Stimulated activated CD4-positive, alpha-beta T cell treated with anti-CD3 and anti-CD28 coated beads, Interleukin-2, amount 100 ng/mL, for 24 hours (primary cell): ENCODE measurements at places on chromosomes 7 and 10.
A peak's percentile ranks its signal among the peaks of the same experiment; 100 is the strongest.

GRCh38 chr7:159126311-159127260 is 18.1 kb downstream of the VIPR2 start:
- no peak for DNase-seq

DNA sequence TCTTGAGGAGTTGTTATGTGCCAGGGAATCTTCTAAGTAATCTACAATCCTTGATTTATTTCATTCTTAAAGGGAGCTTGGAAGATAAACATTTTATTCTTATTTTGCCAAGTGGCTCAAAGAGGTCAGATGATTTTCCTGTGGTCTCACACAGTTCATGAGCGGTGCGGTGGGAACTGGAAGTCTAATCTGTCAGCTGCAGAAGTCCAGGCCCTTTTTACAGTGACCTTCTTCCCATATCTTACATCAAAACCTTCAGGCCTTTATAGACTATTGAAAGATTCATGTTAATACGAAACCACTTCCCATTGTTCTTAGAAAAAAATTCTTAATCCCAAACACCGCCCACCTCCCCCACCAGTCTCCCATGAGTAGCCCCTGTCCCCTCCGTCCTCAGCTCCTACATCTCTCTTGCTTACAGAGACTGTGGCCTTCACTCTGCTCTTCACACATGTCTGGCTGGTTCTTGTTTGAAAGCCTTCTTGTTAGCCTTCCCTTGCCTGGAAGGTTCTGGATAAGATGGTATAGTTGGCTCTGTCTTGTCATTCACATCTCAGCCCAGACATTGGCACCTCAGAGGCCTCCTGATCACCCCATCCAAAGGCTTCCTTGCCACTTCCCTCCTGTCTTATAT is 61.5 kb downstream of the ITGA8 start:
- no peak for DNase-seq

GRCh38 chr10:103564776-103565520 is 71.4 kb downstream of the NEURL1 start:
- peak; percentile 67 for DNase-seq

GRCh38 chr10:102729029-102730026 is 14.4 kb upstream of the WBP1L start:
- peak; percentile 63 for DNase-seq

- no peak for DNase-seq
Observed at GRCh38 chr7:73904219-73905137, 43.5 kb downstream of the TMEM270 start.

GRCh38 chr7:36668080-36668479 is 56.2 kb downstream of the AOAH start:
- DNase-seq, result no peak
